Left renal pelvis (tissue), 4 donors: ENCODE measurements at places on chromosomes 2 and 18. TPM values are rescaled to one million over a fixed set of nuclear protein-coding genes. Genes with fewer than 3 reads are reported as not detected.

DNA sequence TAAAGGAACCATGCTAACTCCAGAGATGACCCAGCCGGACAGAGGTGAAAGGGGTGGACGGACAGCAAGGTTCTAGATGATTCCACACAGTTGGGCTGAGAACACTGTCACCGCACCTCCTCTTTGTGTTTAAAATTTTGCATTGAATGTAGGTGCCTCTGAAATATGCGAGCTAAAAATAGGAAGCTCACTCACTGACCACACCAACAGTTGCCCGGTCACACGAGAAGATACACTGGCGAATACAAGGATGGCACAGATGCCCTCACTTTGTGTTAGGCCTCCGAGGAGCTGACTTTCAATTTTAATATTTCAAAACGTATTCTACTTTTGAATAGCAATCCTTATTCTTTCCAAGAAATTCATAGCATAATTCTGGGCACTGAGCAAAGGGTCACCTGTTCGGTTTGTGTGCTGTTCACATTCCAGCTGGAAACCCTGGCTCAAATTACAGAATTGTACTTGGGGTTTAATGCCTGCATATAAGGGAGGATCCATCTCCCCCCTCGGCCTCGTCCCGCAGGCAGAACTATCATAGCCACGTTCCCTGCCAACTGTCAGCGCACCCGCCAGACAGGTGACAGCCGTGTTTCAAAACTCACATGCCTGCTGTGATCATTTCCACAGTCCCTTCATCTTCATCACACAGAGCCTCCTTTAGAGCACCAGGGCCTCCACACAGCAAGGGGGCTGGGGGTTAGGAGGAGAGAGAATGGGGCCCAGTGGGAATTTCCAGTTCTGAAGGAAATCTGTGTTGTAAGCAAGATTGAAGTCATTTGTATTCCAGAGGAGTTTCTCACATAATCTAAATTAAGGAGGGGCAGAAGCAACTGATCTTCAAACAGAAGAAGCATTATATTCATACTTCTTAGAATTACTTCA is 48.2 kb downstream of the ADI1 start:
- no peak for DNase-seq

DNA sequence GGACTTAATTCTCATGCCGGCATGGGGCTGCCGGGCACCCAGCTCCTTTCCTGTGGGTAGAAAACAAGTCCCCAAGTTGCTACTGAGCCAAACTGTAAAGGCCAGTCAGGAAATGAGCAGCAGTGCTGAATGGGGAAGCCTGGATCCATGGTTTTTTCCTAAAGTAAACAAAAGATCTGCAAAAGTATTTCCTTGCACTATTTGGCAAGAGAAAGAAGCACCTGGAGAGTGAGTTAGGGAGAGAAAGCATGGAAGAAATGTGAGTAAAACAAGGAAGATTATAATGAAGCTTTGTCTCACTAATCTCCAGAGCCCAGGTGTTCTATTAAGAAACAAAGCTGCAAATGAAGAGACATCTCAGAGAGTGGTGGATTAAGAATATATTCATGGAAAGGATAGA is 117.6 kb downstream of the METTL8 start:
- no peak for DNase-seq

GRCh38 chr2:217970206-217970605 is 32.6 kb downstream of the TNS1 start:
- DNase-seq = no peak

DNA sequence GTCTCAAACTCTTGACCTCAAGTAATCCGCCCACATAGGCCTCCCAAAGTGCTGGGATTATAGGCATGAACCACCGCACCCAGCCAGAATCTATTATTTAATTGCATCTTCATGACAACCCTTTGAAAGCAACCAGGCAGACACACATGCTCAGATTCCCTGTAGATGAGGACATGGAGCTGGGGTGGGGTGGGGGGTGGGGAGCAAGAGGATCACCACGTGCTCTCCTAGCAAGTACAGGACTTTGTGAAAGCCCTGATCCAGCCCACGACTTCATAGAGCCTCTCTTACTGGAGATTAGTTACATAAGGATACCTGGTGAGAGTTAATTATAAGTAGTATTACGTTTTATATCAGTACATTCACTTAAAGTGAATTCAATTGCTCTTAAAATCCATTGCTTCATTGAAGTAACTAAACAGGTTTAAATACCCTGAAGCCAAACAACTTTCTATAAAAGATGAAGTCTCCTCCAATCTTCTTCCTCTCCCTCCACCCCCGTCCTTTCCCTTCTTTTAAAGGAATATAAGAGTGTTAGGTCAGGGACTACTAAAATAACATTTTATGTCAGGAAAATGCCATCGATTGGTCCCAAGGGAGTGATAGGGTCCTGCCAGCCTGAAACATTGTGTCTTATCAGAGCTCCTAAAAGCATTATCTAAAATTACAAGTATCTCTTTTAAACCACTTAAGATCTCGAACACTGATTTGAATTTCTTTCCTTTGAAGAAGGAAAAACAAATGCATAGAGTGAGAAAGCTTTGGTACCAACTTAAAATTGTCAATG is 123.9 kb downstream of the EPHA4 start:
- no peak for DNase-seq

The RBFA gene
- 24.8 TPM for polyA plus RNA-seq
